Activated T-helper 9 cell treated with anti-CD3 and anti-CD28 coated beads, Interleukin-2, amount 50 U/mL, for 16 hours (primary cell): ENCODE measurements at places on chromosomes 1 and 21.

DNA sequence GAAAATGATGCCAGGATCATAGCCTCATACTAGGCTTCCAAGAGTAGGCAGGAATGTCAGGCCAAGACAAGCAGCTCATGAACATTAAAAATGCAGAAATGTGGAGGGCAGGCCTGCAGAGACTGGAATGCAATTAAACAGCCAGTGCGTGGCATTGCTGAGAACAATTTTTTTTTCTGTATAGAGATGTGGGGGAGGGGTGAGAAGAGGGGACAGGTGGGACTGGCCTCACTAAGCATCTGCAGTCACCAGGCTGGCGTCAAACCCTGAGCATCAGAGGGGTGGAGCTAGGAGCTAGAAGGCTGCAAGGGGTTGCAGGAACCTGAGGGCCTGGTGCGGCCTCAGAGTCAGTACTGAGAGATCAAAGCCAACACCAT, 114.1 kb downstream of the TNR start:
- DNase-seq, result no peak

GRCh38 chr1:47757226-47757975, 239.8 kb downstream of the TRABD2B start:
- DNase-seq, result no peak

DNA sequence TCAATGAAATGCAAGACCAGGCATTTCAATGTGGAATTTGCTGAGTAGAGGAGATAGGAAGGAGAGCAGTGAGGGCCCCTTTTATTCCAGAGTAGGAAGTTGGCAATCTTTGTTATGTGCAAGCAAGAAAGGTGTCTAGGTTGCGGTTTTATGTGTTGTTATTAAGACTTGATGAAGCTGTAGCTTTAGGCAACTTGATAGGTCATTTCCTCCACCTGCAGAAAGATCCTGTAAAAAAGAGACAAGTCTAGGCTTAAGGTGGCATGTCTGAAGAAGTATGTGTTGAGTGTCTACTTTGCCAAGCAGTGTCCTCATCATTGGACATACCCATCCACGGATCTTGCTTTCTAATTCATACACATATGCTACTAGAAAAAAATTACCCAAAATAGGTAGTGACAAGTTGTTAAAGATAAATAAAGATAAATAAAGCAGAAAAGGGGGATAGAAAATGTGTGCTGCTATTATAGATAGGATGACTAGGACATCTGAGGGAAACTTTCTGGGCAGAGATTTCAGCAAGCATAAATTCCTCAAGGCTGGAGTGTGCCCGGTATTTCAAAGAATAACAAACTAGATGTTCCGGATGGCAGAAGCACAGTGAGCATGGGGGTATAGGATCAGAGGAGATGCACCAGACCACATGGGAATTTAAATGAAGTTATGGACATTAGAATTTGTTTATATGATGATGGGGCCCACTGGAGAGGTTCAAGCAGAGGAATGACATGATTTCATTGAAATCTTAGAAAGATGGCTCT, 335.0 kb downstream of the TGFB2 start:
- no peak for DNase-seq

GRCh38 chr1:174008979-174009378, 13.2 kb downstream of the RC3H1 start:
- DNase-seq, result no peak
